Progenitor cell of endocrine pancreas (in vitro differentiated cells): ENCODE measurements at places on chromosomes 3 and 15.

DNA sequence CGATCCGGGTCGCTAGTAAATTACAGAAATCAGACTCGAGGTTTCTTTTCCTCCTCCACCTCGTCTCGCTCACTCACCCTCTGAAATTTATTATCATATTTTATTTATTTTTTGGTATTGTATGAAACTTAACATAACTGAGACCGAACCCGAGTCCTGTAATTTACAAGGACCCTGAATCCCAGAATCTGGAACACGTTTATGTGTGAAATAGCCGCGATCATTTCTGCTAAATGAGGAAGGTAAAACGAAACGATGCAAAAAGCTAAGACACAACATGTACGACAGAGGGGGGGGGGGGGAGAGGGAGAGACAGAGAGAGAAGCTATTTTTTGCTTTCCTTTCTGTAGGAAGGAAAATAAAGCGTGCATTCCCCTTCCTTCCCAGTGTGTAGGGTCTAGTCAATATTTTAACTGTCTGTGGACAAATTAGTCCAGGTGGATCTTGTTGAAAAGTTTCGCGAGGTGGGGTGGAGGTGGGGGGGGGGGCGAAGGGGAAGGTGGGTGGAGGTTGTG, 1.6 kb downstream of the BBX start:
- DNase-seq = no peak

DNA sequence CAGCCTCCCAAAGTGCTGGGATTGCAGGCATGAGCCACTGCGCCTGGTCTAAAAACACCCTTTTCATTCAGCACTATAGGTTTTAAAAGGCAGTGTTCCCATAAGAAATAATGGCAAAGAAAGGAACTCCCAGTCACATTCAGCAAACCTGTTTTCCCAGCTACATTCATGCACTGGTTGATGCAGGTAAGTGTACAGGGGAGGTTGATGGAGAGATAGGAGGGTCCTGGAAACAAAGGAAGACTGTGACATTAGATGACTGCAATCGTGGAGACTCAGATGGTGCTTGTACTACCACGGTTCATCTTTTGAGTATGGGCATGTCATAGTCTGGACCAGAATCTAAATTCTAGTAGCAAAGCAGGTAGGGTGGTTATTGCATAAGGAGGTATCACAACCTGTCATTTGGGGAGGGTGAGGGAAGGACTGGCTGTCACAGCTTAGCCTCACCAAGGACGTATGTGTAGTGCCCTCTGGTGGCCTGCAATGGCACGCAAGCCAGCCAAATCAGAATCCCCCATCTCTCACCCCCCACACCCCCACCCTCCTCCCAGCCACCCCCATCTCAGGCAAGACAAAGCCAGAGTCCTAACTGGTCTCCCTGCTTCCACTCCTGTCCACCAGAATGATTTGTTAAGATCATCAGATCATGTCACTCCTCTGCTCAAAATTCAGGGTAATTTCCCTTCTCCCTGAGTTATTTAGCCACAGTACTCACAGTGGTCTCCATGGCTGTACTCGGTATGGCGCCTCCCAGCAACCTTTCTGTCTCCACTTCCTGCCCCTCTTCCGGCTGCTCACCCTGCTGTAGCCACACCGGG, 28.8 kb upstream of the UBL7 start:
- peak; percentile 54 for DNase-seq

- no peak for DNase-seq
Observed at GRCh38 chr15:69060744-69061143, 46.2 kb downstream of the NOX5 start.

- DNase-seq = no peak
Observed at GRCh38 chr3:194194051-194194756, 58.3 kb downstream of the HES1 start.

GRCh38 chr3:139846729-139847128, 88.3 kb upstream of the CLSTN2 start:
- DNase-seq = no peak

- no peak for DNase-seq
Observed at GRCh38 chr3:184443364-184443763, 63.5 kb downstream of the CHRD start.

GRCh38 chr3:141266797-141267555, 35.4 kb downstream of the PXYLP1 start:
- DNase-seq = no peak

- DNase-seq = no peak
Observed at GRCh38 chr3:16142350-16143025, 32.0 kb upstream of the GALNT15 start.

GRCh38 chr3:66397745-66398144, 103.1 kb downstream of the LRIG1 start:
- DNase-seq = no peak

- no peak for DNase-seq
Observed at GRCh38 chr15:74626752-74627692, 11.4 kb downstream of the CLK3 start.

GRCh38 chr3:59300733-59301132, 250.9 kb upstream of the CFAP20DC start:
- DNase-seq = no peak

GRCh38 chr15:45543051-45543450, 20.5 kb upstream of the SLC30A4 start:
- no peak for DNase-seq

GRCh38 chr3:183254487-183255347, 1.7 kb downstream of the B3GNT5 start:
- DNase-seq = no peak

DNA sequence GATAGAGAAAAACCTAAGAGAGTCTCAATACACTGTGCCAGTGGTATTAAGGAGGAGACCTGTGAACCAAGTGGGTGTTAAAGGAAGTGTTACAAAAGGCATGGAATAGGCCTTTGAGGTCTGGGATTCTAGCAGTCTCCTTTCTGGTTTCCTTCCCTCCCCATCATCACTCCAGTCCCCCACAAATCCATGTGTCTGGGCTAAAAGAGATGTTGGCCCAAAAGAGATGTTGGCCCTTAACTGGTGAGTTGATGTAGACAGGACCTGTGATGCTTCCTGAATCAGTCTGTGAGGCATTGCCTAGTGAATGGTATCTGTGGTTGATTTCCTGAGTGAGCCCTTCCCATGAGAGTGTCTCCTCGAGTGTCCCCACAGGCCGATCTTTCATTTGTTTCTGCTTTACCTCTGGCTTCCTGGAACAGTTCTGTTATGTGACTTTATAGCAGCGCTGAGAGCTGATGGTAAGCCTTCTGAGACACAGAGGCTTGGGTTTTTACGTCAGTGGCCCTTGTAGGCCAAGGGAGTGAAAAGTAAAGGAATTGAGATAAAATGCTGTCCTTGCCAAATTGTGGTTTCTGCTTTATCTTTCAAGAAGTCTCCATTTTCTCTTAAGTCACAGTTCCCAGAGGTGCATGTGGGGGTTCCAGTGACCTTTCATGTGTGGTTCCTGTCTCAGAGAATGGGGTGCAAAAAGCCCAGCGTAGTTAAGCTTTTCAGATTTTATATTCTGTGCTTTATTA, 87.8 kb downstream of the KLHL25 start:
- DNase-seq = no peak

DNA sequence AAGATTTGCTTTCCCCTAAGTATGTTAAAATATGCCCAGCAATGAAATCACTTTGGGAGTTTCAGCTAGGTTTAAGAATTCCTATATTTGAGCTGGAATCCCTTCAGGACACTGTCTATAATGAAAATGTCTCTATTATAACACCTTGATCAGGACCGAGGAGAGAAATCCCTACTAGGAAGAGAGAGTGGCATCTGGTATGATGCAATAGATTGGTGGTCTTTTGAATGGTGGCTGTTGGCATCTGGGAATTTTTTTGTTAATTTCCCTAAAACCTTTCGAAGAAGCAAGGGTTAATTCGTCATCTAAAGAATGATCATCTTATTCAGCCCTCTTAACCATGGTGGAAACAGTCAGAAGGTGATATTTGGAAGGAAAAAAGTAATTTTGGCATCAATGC, 43.0 kb downstream of the TIGIT start:
- DNase-seq = no peak

GRCh38 chr3:160403796-160404470, 4.5 kb downstream of the SMC4 start:
- DNase-seq = no peak

DNA sequence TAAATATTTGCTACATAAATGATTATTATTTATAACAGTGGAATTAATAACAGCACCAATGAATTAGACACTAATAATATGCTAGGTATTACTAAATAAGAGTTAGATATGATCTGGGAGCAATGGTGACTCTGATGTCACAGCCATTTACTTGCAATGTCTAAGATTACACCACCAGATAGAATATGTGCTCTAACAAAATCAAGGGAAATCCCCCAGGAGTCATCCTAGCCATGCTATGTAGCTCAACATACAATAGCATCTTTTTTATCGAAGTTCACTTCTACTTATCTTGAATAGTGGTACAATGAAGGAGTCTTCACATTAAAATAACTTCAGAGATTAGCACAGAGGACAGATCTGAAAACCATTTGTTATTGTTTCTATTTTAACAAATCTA, 154.0 kb downstream of the FMN1 start:
- no peak for DNase-seq

DNA sequence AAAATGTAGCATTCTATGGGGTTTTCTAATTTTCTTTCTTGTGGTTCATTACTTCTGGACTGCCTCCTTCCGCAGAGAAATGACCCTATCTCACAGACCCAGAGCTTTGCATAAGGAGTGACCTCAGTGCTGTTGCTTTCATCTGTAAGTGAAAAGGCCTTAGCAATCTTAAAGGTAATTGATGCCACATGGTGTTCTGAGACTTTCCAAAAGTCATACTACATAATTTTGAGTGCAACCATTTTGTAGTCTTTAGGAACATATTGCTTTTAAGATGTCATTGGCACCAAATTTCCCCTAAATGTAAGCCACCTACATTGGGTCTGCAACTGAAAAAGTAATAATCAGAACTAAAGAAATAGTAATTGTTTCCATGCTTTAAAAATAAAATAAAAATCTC, 9.2 kb upstream of the HHLA2 start:
- DNase-seq = no peak

- DNase-seq = no peak
Observed at GRCh38 chr15:66672867-66673266, 29.2 kb upstream of the SMAD6 start.

DNA sequence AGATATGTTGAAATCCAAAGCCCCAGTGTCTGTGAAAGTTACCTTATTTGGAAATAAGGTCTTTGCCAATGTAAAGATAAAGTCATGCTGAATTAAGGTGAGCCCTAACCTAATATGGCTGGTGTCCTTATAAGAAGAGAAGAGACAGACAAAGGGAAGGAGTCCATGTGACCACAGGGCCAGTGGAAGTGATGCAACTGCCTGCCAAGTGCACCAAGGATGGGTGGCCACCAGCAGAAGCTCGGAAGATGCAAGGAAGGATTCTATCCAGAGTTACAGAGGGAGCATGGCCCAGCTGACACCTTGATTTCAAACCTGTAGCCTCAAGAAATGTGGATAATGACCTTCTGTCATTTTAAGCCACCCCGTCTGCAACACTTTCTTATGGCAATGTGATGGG, 35.3 kb upstream of the PGPEP1L start:
- DNase-seq = no peak

DNA sequence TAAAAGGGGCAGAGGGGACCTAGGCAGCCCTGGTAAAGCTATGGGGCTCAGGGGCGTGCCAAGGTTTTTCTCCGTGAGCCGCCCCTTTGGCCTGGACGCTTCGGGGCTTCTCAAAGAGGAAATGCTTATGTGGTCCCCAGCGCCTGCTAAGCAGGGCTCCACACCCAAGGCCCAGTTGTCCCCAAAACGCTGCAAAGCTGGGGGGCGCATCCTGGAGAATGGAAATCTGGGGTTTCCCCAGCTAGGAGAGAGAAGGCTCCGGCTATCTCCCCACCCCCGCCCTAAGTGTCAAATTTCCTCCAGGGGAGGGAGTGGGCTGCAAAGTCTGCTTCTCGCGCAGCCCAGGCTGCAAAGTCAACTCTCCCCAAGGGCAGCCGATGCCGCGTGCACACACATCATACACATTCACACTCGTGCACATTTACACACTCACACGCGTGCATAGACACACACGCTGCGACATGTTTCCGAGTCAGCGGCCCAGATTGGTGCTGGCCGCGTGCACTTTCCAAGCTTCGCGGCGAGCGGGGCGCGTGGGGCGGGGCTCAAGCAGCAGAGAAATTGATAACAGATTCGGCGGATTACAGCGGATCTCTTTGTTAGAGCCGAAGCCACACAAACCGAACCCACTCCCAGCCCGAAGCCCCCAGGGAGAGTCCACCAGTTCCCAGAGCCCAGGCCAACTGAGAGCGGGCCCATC, 4.5 kb downstream of the WNT5A start:
- DNase-seq = no peak

DNA sequence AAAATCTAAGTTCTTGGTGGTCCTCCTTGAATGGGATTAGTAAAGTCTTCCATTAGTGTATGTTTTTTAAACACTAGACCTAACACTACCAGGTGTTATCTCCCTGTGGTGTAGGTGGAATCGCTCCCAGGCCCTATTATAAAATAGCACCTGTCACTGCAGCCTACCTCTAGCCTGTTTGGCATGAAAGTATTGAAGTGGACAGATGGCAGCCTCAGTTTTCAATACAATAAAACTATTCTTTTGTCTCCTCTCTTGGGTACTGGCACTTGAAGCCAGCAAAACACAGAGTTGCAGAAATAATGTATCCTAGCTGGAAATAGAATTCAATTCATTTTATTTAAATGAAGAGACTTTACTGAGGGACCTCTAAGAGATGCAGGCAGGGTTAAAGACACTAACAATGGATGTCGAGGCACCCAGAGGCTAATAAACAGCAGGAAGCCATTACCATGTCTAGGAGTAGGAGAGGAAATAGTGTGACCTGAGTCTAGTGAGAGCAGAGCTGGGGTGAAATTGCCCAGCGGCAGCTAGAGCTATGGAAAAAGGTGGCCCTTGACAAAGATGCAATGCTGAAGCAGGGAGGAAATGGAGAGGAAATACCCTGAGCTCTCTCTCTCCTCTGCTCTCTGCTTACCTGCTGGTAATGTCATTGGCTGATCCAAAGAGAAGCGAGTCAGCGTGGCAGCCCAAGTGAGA, 49.1 kb upstream of the TMEM158 start:
- no peak for DNase-seq

DNA sequence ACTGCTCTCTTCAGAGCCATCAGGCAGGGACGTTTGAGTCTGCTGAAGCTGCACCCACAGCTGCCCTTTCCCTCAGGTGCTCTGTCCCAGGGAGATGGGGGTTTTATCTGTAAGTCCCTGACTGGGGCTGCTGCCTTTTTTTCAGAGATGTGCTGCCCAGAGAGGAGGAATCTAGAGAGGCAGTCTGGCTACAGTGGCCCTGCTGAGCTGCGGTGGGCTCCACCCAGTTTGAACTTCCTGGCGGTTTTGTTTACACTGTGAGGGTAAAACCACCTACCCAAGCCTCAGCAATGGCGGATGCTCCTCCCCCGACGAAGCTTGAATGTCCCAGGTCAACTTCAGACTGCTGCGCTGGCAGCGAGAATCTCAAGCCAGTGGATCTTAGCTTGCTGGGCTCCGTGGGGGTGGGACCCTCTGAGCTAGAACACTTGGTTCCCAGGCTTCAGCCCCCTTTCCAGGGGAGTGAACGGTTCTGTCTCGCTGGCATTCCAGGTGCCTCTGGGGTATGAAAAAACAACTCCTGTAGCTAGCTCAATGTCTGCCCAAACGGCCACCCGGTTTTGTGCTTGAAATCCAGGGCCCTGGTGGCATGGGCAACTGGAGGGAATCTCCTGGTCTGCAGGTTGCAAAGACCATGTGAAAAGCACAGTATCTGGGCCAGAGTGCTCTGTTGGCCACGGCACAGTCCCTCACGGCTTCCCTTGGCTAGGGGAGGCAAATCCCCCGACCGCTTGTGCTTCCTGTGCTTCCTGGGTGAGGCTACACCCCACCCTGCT, 21.1 kb upstream of the ST6GAL1 start:
- no peak for DNase-seq

GRCh38 chr3:152398495-152398894, 129.8 kb downstream of the MBNL1 start:
- DNase-seq = no peak

GRCh38 chr3:40143283-40144090, 166.0 kb upstream of the EIF1B start:
- no peak for DNase-seq
